Upper lobe of right lung (tissue), 1 donor: ENCODE measurements at places on chromosomes 3 and 15. TPM values are rescaled to one million over a fixed set of nuclear protein-coding genes. Genes with fewer than 3 reads are reported as not detected.

DNA sequence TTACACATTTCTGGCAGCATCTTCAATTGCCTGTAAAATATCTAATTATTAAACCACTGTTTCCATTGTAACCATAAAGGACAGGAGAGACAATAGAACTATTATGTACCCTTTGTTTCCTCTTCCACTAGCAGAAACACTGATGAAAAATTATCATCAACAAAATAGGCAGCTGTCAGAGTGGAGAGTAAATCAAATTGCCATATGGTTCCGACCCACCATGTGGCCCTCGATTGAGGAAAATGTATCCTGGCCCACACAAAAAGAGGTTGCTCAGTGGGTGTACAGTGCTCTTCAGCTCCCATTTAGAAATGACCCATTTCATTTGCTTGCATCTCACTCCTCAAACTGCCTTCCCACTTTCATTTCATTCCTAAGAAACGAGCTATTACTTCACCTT, 570.6 kb upstream of the UBE2E2 start:
- no peak overlapping the region for H3K27ac ChIP-seq
- DNase-seq: no peak
- no peaks in the 10 kb centered on the region for H3K36me3 ChIP-seq
- H3K4me1 ChIP-seq: no peaks in the 10 kb centered on the region
- no peak overlapping the region for H3K4me3 ChIP-seq

IMPG2 gene
- 0.29 TPM for total RNA-seq

RPLP1 gene
- 1,255 TPM for total RNA-seq

DNA sequence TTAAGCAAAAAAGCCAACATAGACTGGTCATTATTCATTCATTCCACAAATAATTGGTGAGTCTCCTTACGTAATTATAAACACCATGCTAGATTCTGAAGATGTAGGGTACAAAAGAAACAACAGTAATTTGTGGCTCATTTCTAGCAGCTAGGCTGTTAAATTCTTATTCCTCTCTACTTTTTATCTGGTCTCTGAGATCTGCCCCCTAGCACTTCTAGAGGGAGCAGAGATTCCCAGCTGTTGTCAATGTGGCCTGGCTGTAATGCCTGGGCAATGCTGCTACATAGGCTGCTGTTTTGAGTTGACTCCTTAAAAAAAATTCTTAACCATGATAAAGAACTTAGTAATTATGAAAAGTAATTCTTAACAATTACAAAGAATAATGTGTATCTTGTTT, 434.9 kb upstream of the THRB start:
- H3K4me1 ChIP-seq: no peaks in the 10 kb centered on the region
- H3K4me3 ChIP-seq: no peak overlapping the region
- no peaks in the 10 kb centered on the region for H3K36me3 ChIP-seq
- H3K27ac ChIP-seq: no peak overlapping the region
- DNase-seq: no peak
- no peaks in the 10 kb centered on the region for H3K27me3 ChIP-seq

DNA sequence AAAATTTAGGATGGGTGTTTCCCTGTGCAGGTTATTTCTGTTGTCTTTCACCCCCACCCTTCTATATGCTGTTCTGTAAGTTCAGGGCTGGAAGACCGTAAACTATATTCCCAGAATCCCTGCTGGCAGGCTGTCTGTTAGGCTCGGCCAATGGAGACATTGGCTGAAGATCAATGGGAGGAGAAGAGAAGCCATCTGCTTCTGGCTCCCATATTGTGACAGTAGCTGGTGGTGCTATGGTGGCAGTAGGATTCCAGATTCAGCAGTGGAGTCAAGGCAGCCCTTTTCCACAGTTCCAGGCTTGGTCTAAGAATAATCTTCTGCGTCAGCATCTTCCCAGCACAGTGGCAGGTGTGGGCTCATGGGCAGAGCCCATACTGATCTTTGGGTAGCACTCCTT, 226.6 kb downstream of the ABHD5 start:
- H3K27ac ChIP-seq: no peak overlapping the region
- no peaks in the 10 kb centered on the region for H3K36me3 ChIP-seq
- no peak overlapping the region for H3K4me3 ChIP-seq
- no peak for DNase-seq

DNA sequence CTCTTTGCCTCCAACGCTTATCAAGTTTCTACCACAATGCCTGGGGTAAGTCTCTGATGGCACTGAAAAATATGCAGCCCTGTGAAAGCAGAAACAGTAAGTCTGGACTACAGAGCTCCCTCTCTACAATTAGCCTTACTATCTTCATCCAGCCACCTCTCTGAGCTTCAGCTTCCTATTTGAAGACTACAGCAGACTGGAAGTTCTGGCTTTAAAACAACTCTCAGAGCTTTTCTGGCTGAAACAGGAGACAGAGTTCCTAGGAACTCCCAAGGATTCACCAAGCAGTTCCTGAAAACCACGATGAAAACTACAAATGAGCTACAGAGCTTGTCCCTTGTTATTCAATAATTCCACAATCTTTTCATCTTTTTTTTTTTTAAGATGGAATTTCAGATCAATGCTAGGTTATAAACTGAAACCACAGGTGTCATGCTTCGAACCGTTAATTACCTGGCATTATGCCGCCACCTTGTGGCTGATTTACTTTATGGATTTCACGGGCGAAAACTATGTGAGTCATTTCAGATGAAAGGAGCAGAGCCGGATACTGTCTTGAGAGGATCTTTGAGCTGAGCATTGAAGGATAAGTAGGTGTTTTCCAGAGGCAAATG, 3.9 kb downstream of the CRYGS start:
- H3K36me3 ChIP-seq: peaks cover 13% of the 10 kb centered on the region
- H3K4me1 ChIP-seq: peaks cover 4% of the 10 kb centered on the region
- no peak for DNase-seq
- no peak overlapping the region for H3K27ac ChIP-seq
- H3K4me3 ChIP-seq: no peak overlapping the region
- H3K27me3 ChIP-seq: no peaks in the 10 kb centered on the region

- DNase-seq: peak; percentile 51
- H3K36me3 ChIP-seq: no peaks in the 10 kb centered on the region
- H3K27me3 ChIP-seq: no peaks in the 10 kb centered on the region
- H3K4me1 ChIP-seq: peaks cover 31% of the 10 kb centered on the region
- no peak overlapping the region for H3K4me3 ChIP-seq
Measured at GRCh38 chr3:126264381-126264780, 84.0 kb upstream of the ALDH1L1 start.

CACNA1D gene
- total RNA-seq: 47.2 TPM

DNA sequence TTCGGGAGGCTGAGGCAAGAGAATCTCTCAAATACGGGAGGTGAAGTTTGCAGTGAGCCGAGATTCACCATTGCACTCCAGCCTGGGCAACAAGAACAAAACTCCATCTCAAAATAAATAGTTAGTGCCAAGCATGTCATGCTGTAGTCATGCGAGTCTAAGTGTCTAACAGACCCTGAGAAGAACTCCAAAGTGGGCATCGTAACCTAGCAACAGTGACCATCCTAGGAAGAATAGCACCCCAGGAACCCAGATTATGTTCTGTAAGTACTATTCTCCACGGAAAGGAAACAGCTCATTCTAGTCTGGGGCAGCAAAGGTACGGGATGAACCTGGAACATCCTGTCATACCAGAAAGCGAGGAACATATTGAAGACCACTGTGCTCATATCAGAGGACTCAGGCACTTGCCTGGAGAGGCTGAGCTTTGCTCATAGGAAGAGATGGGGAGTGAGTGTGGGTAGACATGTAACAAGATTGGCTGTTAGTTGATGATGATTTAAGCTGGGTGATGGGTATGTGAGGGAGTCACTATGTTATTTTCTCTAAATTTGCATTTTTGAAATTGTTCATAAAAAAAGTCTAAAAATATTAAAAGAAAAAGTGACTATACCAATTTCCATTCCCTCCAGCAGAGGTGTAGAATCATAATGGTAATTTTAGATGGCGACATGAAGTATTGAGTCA, 31.7 kb downstream of the BCL2L10 start:
- H3K27ac ChIP-seq: no peak overlapping the region
- DNase-seq: no peak
- no peak overlapping the region for H3K4me3 ChIP-seq
- H3K27me3 ChIP-seq: no peaks in the 10 kb centered on the region

GRCh38 chr3:120855665-120856437, 52.2 kb upstream of the STXBP5L start:
- no peaks in the 10 kb centered on the region for H3K36me3 ChIP-seq
- no peak for DNase-seq
- no peak overlapping the region for H3K27ac ChIP-seq
- no peak overlapping the region for H3K4me3 ChIP-seq

ACKR2 gene
- 5.2 TPM for total RNA-seq

MAP1A gene
- total RNA-seq: 2.3 TPM

DNA sequence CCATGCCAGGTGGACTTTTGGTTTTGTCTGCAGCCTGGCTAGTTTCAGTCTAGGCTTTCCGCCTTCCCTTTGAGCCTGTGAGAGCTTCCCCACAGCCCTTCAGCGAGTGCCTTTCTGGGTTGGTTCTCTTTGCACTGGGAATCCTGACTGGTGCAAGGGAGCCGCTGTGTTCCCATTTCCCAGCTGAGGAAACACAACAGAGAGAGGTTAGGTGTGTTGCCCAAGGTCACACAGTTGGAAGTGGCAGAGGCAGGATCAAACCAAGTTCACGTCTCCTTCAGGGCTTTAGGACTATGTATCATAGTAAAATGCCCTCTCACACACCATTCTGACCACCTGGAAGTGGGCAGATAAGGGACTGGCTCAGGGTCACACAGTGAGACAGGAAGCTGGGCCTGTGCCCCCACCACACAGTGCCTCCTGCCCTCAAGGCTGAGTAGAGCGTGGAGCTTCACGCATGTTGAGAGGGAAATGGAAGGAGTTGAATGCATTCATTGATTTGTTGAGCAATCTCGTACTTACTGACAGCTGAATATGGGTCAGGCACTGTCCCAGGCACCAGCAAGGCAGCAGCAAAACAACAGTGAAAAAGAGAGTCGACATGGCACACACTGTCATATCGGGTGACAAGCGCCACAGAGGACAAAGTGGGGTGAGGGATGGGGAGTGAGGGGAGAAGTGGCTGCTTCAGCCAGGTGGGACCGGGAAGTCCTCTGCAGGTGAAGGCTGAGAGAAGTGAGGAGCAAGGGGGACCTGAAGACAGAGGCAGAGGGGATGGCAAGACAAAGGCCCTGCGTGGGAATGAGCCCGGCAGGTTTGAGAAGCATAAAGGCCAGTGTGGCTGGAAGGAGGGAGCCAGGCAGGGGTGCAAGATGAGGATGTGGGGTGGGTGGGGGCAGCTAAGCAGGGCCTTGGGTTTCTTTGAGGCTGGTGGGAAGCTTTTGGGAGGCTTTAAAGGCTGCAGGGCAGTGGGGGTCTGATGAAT, 12.3 kb upstream of the ANPEP start:
- no peak overlapping the region for H3K27ac ChIP-seq
- no peaks in the 10 kb centered on the region for H3K27me3 ChIP-seq
- peak; percentile 36 for DNase-seq
- no peak overlapping the region for H3K4me3 ChIP-seq

GRCh38 chr3:196423044-196423781, 9.0 kb downstream of the UBXN7 start:
- H3K27ac ChIP-seq: no peak overlapping the region
- H3K36me3 ChIP-seq: peaks cover 23% of the 10 kb centered on the region
- DNase-seq: no peak
- no peaks in the 10 kb centered on the region for H3K27me3 ChIP-seq
- H3K4me1 ChIP-seq: peaks cover 11% of the 10 kb centered on the region
- no peak overlapping the region for H3K4me3 ChIP-seq

DNA sequence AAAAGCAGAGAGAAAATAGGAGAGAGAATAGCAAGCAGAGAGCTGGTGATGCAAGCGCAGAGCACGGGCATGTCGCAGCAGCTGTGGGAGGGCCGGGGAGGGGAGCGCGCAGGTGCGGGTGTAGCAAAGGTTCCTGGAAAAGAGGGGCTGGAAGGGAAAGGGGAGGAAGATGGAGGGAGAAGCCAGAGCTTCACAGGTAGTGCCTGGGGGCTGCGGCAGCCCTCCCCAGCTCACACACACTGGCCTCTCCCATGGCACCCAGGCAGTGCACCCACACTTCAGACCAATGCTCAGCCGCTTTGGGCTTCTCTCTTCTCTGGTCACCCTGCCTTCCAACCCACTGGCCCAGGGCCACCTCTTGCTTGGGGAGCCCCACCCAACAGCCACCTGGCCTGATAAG, 72.1 kb downstream of the ADAMTS7 start:
- DNase-seq: peak; percentile 39
- no peaks in the 10 kb centered on the region for H3K27me3 ChIP-seq
- H3K4me1 ChIP-seq: no peaks in the 10 kb centered on the region
- no peak overlapping the region for H3K4me3 ChIP-seq
- no peak overlapping the region for H3K27ac ChIP-seq
- no peaks in the 10 kb centered on the region for H3K36me3 ChIP-seq

SLCO2A1 gene
- 234 TPM for total RNA-seq

OSTN gene
- not detected for total RNA-seq

RHO gene
- total RNA-seq: not detected

GRCh38 chr3:191432162-191432561, 28.8 kb upstream of the PYDC2 start:
- H3K27ac ChIP-seq: no peak overlapping the region
- no peak for DNase-seq
- peaks cover 5% of the 10 kb centered on the region for H3K27me3 ChIP-seq
- H3K4me3 ChIP-seq: no peak overlapping the region

GRCh38 chr15:77510066-77511057, 89.7 kb downstream of the HMG20A start:
- no peak for DNase-seq
- H3K36me3 ChIP-seq: no peaks in the 10 kb centered on the region
- peaks cover 37% of the 10 kb centered on the region for H3K4me1 ChIP-seq
- H3K27ac ChIP-seq: peak overlapping the region; percentile 17
- H3K4me3 ChIP-seq: no peak overlapping the region
- no peaks in the 10 kb centered on the region for H3K27me3 ChIP-seq

DNA sequence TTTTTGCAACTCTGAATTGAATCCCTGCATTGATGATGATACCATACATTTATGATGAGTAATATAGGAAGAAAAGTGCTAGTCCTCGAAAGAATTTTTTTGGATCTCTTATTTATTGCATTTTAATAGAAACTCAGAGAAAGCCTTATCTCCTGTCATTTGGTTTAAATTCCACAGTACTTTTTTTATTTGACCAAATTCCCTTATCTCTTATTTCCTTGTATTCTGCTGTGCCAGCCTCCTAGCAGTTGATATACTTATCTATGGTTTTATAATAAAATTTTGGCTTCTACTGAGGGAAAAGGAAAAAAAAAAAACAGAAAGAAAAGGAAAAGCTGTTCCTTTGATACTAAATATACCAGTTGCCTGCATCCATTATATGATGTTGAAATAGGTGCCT, 535.1 kb upstream of the NR2F2 start:
- H3K4me1 ChIP-seq: no peaks in the 10 kb centered on the region
- H3K27me3 ChIP-seq: no peaks in the 10 kb centered on the region
- DNase-seq: no peak
- no peak overlapping the region for H3K27ac ChIP-seq

GRCh38 chr15:41417418-41418195, 712 bp downstream of the RTF1 start:
- H3K4me3 ChIP-seq: peak overlapping the region; percentile 99
- peak overlapping the region; percentile 87 for H3K27ac ChIP-seq
- H3K36me3 ChIP-seq: no peaks in the 10 kb centered on the region

GPR149 gene
- not detected for total RNA-seq

DNA sequence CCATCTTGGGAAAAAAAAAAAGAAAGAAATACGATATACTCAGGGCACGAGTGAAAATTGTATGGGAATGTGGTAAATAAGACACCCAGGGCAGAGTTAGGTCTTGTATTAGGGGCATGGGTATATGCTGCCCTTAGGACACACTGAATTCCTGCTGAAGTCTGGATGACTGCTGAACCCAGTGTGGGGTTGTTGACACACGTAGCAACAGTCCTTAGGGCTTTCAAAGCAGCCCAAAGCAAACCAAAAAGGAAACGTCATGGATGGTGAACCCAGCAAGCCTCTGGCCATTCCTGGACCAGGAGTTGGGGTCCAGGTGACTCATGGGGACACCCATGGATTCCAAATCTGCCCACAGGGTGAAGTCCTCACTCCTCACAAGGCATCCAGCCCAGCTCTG, 27.1 kb upstream of the SEMA3F start:
- H3K4me3 ChIP-seq: no peak overlapping the region
- H3K27ac ChIP-seq: no peak overlapping the region
- H3K27me3 ChIP-seq: no peaks in the 10 kb centered on the region
- H3K4me1 ChIP-seq: peaks cover 12% of the 10 kb centered on the region
